HS-5 (cell line): ENCODE measurements at places on chromosomes 1 and 21.
A peak's percentile ranks its signal among the peaks of the same experiment; 100 is the strongest.

GRCh38 chr1:175198332-175198731 is 5.8 kb upstream of the KIAA0040 start:
- DNase-seq: no peak

DNA sequence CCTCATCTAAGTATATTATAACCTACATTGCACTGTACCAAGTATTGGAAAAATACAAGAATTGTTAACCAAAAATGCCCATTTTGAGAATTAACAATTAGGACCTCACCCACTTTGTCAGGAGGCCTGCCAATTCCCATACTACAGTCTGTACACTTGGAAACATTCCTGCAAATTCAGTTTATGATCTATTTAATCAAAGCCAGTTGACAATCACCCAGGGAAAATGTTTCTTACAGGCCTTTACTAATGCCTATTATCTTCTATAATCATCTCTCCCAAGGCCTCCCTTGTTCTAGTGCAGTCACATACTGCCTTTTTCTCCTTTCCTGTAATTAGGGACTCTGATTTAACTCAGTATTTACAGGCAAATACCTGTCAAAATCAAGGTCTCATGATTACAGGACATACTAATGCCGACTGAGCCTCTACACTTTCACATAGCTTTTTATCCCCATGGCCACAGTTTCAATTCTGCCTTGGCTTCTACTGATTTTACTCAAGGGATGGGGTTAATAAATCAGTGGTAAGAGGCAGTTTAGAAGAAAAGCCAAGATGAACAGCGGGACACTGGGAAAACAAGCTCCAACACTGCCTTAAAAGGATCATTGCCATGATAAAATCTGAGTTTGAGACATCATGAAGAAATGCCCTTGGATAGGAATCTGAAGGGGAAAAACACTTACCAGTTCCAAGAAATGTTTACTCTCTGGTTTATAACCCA is 338.7 kb downstream of the VAV3 start:
- no peak for DNase-seq

GRCh38 chr21:41403331-41403730 is 22.7 kb upstream of the MX1 start:
- DNase-seq: no peak

- DNase-seq: no peak
Measured at GRCh38 chr21:28247454-28248020, 745.1 kb downstream of the LTN1 start.

- no peak for DNase-seq
Measured at GRCh38 chr1:180197231-180197630, 32.8 kb upstream of the LHX4 start.

GRCh38 chr1:41174170-41174569 is 67.9 kb downstream of the SCMH1 start:
- DNase-seq: no peak

DNA sequence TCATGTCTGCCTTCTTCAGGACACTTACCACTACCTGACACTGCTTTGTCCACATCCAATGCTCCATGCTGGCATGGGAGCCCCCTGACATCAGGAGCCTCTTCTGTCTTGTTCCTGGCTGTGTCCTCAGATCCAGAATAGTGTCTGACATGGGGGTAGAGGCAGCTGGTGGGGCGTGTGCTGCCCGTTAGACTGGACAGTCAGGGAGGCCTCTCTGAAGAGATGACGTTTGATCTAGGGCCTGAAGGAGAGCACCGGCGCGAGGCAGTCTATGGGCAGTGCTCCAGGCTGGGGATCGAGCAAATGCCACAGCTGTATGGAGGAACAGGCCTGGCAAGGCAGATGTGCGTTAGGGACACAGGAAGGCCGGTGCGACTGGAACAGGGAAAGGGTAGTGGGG is 16.6 kb downstream of the SLC9A1 start:
- DNase-seq: no peak

- no peak for DNase-seq
Measured at GRCh38 chr1:234413990-234414389, 40.7 kb downstream of the COA6 start.

GRCh38 chr1:155981266-155982088 is 3.1 kb upstream of the ARHGEF2 start:
- peak; percentile 83 for DNase-seq

- DNase-seq: no peak
Measured at GRCh38 chr1:175641633-175642032, 101.8 kb downstream of the TNR start.

DNA sequence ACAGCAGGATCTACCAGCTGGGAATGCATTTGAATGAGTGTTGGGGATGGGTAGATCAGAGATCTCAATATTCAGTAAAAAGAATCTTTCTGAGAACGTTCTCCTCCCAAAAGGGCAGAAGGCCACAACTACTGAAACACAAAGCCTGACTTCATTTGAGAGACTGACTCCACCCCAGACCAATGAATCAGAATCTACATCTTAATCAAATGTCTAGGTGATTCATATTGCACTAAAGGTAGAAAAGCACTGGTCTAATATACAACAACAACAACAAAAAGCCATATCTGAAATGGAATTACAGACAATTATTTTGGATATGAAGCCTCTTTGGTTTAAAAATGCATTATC is 123.9 kb downstream of the SMYD3 start:
- DNase-seq: no peak

- DNase-seq: no peak
Measured at GRCh38 chr1:78718566-78718965, 68.9 kb downstream of the IFI44 start.

- DNase-seq: no peak
Measured at GRCh38 chr1:58896246-58897183, 112.7 kb upstream of the JUN start.

GRCh38 chr21:32966120-32966519 is 59.6 kb upstream of the OLIG2 start:
- no peak for DNase-seq

- DNase-seq: peak; percentile 49
Measured at GRCh38 chr1:109399326-109399957, 1.7 kb upstream of the SORT1 start.

DNA sequence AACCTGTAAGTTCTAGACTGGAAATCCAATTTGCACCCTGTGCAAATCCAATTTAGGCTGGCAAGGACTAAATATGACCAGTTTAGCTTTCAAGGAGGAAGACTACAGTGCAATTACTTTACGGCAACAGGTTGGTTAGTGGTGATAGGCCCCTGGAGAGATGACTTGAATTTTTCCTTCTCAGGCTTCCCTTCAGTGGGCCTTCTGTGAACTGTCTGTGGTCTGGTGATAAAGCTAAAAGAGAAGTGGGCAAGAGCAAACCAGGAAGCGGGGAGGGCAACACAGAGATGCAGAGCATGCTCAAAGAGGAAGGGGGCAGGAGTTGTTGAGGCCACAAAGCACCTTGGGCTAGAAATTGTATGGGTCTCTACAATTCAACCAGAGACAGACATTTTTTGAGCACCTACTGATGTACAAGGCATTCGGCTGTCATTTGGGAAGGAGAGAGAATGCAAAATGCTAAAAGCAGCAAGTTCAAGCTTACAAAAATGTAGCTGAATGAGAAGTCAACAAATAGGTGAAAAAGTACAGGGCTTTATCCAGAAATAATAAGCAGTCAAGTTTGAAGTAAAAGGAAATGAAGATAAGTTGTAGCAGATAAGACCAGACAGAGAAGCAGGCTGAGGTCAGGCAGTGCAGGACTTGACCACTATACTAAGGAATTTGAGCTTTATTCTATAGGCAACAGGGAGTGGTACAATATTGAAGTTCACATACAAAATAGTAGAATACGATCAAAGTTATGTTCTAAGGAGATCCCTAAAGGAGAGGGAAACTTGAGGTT is 23.9 kb downstream of the INPP5B start:
- DNase-seq: no peak

DNA sequence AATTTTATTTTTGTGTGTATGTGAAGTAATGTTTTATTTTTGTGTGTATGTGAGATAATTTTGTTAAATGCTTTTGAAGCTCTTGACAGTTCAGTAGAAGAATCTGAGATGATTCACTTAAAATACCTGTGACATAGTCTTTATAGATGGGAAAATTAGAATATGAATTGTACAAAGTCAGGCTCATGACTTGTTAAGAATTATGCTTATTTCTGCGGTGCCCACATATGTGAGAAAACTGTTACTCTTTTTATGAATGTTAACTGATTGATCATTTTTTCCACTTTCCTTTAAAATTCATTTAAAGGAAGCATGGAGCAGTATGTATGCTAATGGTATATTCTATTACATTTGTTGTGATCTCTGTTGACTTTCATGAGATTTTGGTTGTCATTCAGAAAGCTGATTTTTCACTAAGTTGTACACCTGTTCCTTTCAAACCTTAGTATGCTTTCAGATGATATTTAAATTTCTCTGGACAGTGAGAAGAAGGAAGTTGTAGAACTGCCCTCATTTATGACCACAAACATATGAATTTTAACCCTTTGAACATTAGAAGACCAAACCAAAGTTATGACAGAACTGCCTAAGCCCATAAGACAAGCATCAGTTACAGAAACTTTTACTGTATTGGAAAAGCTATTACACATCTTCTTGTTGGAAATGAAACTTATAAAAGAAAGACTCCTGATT is 110.1 kb downstream of the POU2F1 start:
- DNase-seq: no peak

DNA sequence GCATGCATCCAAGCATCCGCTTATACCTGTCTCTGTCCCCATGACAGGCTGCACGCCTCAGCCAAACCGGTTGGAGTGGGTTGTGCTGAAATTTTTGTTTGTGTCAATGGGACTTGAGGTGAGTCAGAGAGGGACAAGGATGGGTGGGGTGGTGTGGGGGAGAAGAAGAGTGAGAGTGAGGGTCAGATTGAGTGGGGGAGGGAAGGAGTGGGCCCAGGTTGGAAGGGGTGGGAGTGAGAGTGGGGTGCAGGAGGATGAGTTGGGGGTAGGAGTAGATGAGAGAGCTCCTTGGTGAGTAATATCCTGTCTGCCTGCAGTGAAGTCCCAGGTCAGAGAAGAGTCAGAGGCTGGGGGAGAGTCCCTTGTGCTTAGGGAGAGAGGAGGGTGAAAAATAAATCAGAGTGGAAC is 3.3 kb upstream of the NECTIN4 start:
- no peak for DNase-seq

- no peak for DNase-seq
Measured at GRCh38 chr1:64114012-64114525, 89.4 kb upstream of the UBE2U start.

DNA sequence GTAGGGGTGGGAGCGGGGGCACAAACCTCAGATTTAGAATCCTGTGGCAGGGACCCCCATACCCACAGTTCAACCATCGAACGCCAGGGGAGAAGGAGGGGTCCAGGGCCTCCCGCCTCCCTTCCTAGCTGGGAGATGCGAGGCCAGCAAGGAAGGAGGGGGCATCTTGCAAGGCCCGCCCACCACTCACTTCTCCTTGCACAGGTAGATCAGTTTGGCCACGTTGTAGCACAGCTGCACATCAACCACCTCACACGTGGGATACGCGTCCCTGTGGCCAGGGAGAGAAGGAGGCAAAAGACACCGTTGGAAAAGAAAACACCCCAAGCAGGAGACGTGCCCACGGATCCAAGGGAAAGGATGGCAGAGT is 19.6 kb downstream of the TMEM63A start:
- no peak for DNase-seq

DNA sequence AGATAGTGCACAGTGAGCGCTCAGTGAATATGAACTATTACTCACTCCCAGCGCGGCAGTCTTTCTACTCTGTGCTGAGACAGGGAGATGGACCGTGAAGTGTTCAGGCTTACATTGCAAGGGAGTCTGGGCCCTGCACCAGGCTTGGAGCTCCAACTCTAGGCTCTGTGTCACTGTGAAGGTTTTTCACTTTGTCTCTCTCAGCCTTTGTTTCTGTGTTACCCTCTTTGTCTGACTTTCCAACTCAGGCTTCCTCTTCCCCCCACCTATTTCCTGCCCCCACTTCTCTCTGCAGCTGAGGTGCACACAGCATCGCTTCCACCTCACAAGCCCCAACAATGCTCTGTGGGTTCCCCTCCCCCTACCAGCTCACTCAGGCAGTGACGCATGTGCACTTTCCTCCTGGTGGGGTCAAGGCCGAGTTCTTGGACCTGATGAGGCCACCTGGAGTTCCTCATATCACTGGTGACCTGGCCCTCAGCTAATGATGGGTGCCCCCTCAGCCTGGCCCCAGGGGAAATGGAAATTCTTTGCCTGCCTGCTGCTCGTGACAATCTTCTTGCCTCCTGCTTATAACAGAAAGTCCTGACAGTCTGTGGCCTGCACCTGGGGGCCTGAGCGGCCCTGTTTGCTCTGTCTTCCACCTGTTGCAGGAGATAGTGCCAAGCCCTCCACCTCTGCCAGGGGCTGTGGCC is 1.1 kb upstream of the LCK start:
- DNase-seq: no peak

- DNase-seq: no peak
Measured at GRCh38 chr1:240491796-240492195, 120.2 kb downstream of the GREM2 start.

GRCh38 chr1:230186003-230186863 is 119.2 kb downstream of the GALNT2 start:
- peak; percentile 56 for DNase-seq
